Caudate nucleus (tissue), 63 donors: ENCODE measurements at places on chromosomes 2 and 18.

DNA sequence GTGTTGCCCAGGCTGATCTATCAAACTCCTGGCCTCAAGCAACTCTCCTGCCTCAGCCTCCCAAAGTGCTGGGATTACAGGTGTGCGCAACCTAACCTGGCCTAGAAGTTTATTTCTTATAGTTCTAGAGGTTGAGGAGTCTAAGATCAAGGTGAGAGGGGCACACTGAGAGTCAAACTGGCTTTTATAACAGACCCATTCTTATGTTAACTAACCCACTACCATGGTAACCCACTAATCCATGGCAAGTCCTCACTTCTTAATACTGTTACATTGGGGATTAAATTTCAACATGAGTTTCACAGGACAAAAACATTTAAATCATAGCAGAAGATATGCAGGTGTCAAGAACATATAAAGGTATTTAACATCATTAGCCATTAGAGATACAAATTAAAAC lies 50.6 kb downstream of the MDH1 start:
- DNase-seq = no peak

DNA sequence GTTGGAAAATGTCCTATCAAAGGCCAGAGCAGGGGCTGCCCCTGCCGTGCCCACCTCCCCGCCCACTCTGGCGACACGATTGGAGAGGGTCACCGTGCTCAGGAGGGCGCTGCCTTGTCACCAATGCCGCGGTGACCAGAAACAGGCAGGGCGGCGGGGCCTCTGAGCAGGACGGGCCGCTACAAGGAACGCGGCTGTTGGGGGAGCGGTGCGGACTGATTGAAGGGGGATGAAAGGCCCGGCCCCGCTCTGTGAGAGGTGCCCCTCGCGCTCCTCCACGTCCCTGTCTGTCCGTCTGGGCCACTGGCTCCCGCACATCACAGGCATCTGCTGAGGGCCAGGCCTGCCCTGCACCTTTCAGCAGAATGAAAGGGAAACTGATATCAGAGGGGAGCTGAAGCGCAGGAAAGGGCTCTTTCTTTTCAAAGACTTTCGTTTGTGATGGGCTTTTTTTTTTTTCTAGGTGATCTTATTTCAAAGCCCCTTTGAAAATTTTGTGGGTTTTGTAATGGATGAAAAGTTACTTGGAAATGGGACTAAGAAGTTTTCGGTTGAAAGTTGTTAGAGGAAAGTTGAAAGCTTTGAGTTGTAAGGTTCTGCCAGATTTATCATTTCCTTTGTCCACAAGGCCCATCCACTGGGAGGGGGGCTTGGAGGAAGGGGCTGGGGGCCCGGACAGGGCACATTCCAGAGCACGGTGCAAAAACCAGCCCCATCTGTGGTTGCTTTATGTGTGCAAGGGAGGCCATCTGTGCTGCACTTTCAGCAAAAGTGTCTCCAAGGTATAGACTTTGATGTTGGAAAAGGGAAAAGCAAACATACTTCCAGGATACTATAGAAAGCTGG lies 244.2 kb downstream of the KLHL29 start:
- no peak for DNase-seq

DNA sequence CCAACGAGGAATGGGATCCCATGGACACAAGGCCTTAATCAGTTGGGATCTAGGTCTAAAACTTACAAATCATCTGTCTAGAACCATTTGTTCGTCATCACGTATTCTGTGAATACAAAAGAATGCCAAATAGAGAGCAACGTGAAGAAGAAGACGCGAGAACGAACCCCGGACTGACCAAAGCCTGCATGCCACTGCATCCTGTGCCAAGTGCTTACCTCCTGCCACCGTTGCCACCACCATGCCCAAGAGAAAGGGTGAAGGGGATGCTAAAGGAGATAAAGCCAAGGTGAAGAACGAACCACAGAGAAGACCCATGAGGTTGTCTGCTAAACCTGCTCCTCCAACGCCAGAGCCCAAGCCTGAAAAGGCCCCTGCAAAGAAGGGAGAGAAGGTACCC lies 30.2 kb downstream of the ITSN2 start:
- no peak for DNase-seq

GRCh38 chr2:218879776-218880101 lies 913 bp upstream of the WNT10A start:
- no peak for DNase-seq

DNA sequence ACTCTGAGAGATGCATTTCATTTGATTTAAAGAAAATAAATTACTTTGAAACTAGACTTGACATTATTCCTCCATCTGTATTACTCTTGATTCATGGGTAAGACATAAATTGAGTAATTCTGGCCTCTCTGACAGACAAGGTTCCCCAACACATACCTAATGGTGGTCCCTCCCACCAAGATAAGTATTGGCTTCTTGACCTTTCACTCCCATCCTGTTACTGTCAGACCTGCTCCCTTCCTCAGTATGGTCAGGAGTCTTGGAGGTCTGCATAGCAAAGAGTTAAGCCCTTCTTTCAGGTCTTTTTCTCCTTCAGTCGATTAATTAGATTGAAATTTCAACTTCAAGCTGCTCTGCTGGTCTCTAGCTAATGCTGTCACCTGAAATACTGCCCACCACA lies 42.2 kb upstream of the ACVR1 start:
- no peak for DNase-seq

- DNase-seq = no peak
Measured at GRCh38 chr18:50982086-50982801, 14.4 kb downstream of the ELAC1 start.

GRCh38 chr18:44409515-44409914 lies 271.2 kb upstream of the SETBP1 start:
- no peak for DNase-seq

DNA sequence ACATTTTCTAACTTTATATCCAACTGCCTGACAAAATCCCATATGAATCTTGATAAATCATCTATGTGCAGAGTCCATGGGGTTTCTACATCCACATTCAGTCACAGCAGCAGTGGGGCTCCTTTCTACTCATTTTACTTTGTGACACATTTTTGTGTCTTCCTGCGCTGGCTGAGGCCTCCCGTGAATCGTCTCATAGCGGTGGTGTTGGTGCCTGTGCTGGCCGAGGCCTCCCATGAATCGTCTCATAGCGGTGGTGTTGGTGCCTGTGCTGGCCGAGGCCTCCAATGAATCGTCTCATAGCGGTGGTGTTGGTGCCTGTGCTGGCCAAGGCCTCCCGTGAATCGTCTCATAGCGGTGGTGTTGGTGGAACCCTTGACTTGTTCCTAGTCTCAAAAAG lies 17.0 kb downstream of the SNED1 start:
- no peak for DNase-seq

DNA sequence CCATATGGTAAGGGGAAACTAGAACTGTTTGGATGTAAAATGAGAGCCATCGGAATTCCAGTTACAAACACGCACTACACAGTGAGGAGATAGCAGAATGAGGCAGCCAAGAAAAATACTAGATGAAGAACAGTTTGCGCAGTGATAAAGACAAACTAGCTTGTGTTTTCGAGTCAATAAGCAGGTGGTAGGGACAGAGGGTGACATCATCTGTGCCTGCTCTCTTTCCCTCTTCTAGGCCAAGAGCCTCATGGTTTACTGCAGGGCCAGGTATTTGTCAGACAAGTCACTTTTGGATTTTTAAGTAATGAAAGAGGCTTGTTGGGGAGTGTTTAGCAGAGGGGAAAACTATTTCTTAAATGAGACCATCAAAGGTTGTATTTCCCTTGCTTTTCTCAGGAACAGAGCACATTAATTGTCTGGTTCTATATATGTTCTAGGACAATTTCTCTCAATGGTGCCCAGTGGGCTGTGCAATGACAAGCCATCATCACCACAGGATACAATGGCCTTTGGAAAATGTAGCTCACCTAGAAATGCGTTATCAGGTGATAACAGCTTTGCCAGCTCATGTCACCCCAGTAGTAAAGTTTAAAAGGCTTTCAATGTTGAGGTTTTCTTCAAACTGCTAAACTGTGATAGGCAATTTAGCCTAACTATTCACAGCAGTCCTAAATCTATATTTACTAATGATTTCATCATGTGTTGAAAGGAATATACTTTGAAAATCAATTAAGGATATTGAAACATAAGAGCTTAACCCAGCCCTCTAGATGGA lies 1210.3 kb upstream of the ZEB2 start:
- DNase-seq = no peak

DNA sequence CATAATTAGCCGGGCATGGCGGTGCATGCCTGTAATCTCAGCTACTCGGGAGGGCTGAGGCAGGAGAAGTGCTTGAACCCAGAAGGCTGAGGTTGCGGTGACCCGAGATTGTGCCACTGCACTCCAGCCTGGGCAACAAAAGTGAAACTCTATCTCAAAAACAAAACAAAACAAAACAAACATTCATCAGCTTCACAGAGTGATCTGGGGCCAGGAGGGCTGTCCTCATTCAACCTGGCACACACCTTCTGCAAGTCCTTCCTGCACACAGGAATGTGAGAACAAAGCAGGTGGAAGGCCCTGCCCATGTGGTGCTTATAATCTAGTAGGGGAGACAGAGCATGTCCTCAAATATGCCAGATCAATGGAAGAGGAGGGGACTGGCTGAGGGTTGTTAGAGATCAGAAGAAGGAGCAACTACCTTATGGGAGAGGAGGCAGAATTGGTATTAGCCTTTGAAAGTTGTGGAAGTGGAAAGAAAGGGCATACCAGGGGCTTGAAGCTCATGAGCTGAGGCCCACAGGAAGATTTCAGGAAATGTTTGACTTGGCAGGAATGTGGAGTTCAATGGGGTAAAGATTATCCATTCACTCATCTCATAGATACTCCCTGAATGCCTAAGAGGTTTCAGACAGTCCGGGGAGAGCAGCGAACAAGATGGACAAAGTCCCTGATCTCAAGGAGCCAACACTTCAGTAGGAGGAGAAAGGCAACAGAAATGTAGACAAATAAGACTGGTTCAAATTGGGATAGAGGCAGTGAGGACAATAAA lies 155.3 kb upstream of the SIX3 start:
- DNase-seq = no peak

- no peak for DNase-seq
Measured at GRCh38 chr2:127052057-127052770, 54.7 kb downstream of the BIN1 start.

- no peak for DNase-seq
Measured at GRCh38 chr2:23568211-23568610, 183.2 kb downstream of the KLHL29 start.

DNA sequence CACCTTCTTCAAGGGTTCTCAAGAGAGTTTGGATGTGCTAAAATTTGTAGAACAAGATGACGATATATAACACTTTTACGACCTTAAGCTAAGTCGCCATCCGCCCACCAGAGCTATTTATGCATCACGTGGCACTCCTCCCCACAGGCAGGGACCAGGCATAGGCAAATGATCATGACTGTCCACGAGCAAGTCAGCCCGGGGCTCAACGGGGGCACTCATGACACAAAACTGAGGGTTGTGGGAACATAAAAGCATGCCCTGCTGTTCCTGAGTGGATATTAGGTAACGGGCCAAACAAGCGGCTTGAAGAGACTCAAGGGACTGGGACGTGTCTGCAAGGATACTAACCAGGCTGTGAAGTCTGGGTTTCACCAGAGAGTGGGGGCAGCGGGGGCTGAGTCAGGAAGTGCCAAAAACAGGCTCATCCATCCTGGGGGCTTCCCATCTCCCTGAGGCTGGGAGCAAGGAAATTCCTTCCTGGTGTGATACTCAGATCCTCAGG lies 58.1 kb downstream of the FAM178B start:
- no peak for DNase-seq

DNA sequence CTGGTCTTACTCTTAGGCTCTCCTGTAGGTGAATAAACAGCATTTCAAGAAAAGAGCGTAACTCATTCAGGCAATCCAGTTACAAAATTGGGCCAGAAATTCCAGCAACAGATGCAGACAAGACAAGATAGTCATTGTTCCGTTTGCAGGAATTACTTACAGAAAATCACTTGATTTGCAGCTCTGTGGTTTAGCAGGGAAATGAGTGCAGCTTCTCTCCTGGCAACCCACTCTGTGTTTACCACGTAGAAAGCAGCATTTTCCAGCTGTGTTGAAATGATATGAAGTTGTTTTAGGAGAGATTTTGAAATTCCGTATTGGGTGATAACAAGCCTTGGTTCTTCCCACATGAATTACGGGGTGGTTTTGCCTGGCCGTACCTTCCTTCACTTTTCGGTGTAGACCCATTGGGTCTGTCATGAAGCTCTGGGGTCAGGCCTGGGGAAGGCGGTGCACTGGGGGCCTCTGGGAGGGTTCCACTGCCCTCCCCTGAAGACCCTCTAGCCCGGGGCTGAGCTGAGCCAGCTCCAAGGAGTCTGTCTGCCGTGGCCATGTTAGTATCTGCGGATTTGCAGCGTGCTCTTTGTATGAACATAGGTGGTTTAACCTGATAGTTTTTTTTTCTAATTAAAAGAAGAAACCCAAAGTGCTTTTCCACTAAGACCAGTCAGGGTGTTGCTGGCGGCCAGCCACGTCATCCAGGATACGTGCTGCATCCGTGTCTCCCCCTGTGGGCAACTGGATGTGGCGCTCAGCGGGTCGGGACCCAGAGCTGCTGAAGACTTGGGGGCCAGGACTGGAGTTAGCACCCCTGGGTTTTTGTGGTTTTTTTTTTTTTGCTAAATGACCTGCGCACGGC lies 58.9 kb upstream of the KCNG2 start:
- DNase-seq = no peak

DNA sequence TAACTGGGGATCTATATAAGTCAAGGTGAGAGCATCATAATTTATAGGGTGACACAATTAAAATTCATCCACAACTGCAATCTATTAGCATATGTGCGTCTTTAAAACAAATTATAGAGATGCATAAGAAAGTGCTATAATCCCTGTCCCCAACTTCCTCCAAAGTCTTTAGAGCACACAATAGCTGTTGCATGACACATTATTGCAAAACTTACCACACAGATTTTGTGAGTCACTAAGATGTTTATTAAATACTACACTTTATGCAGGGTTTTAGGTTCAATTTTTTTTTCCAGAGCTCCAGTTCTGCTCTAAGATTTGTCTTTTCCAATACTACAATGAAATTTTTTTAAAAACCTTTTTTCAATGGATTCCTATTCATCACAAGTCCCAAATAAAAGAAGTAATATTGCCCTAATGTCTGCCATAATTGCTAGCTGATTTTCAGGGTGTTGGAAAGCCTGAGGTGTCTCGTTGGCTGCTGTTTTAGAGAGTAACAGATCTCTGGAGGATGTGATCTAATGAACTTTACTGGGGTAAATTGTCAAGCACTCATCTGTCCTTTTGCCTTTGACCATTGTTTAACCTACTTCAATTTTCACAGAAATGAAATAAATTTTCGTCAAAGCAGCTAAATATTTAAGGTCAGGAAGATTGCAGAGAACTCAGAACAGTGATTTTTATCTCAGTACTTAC lies 250.5 kb upstream of the NETO1 start:
- no peak for DNase-seq

- DNase-seq = no peak
Measured at GRCh38 chr18:9013926-9014373, 88.5 kb upstream of the NDUFV2 start.

DNA sequence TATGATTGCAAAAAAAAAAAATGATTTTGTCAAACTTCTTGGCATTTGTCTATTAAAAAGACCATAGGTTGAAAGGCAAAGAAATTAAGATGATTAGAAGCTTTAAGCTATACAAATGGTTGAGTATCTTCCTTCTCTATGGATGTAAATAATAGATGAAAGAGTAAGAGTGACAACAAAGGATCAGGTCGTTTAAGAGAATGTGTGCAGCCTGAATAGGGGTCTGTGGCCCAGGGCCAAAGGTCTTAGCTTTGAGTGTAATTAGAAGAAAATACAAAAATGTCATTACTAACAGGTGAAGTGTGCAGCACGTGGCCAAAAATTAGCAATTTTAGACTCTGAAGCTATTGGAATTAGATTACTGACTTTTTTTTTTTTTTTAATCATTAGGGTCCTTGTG lies 122.4 kb downstream of the GREB1L start:
- no peak for DNase-seq
